A549 treated with Hydrocortisone at 1 μM for 4 hours (cell line): ENCODE measurements at places on chromosomes 5 and 9. TPM values are rescaled to one million over a fixed set of nuclear protein-coding genes. Genes with fewer than 3 reads are reported as not detected.

The CDX1 gene
- not detected in 5 replicates for total RNA-seq

The LEAP2 gene
- 0.62 to 1.0 TPM (median 0.97 TPM) in 5 replicates for total RNA-seq

The TLE1 gene
- 78.6 to 88.2 TPM (median 82.9 TPM) in 5 replicates for total RNA-seq

The C9orf50 gene
- 0.08 TPM in 1 of 5 replicates, not detected in the others for total RNA-seq

The MOB3B gene
- 8.7 to 14.4 TPM (median 10.6 TPM) in 5 replicates for total RNA-seq

The ZBED3 gene
- 3.4 to 4.7 TPM (median 4.2 TPM) in 5 replicates for total RNA-seq

The GAPVD1 gene
- 11.4 to 19.4 TPM (median 15.7 TPM) in 5 replicates for total RNA-seq

The NADK2 gene
- total RNA-seq, result 10.7 to 12.6 TPM (median 11.6 TPM) in 5 replicates
